Non-pigmented ciliary epithelial cell (primary cell): ENCODE measurements at places on chromosomes 11 and 22.

- no peak for DNase-seq
Measured at GRCh38 chr11:12905435-12905834, 103.7 kb upstream of the RASSF10 start.

DNA sequence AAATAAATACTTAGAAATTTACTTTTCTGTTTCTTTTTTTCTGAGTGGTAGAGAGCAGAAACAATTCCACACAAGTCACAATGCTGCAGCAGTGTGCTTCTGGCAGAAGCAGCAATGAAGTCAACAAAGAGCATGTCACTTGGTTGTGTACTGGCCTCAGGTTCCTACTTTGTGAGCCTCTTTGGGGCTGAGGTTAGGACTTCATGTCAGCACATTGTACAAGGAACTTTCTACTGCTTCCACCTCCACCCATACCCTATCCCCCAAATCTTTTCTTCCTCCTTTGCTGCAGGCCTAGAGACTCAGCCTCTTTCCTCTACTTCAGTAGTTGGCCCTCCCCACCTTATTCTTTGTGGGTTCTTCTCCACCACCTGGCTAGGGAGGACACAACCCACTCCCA, 252.7 kb upstream of the PITPNB start:
- DNase-seq, result no peak

DNA sequence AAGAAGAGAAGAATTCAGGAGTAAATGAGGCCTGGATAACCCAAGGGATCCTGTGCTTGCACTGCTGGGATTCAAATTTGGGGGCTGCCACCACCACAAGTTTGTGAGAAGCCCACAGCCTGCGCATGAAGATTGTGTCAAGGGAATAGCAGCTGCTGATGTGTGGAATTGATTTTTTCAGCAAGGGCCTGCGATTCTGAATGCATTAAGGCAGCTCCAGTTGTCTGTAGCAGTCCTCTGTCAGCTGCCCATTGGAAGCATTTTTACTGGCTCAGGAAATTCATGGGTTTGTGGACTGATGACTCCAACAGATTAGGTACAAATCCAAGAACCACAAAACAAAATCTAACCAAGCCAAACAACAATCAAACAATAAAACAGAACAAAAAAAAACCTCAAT, 14.0 kb downstream of the ARVCF start:
- DNase-seq, result no peak

DNA sequence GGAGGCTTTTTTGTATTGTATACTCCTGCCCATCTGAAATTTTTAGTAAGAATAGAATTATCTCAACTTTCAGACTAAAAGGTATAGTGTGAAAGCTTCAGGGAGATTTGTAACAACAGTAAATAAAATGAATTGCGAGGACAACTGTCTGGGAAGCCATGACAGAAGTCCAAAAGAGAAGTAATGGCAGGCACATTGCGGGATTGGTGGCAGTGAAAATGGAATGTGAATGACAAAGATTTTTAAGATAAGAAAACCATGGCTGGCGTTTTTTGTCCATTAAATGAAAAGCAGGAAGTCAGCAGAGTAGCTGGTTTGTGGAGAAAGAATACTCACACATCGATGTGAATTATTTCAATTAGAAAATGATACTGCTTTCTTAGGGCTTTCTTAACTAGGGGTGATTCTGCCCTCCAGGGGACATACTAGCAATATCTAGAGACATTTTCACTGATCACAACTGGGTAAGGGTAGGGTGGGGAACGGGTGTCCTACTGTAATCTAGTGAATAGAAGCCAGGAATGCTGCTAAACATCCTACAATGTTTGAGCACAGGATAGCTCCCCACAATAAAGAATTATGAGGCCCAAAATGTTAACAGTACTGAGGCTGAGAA, 1.6 kb downstream of the NPAT start:
- no peak for DNase-seq

DNA sequence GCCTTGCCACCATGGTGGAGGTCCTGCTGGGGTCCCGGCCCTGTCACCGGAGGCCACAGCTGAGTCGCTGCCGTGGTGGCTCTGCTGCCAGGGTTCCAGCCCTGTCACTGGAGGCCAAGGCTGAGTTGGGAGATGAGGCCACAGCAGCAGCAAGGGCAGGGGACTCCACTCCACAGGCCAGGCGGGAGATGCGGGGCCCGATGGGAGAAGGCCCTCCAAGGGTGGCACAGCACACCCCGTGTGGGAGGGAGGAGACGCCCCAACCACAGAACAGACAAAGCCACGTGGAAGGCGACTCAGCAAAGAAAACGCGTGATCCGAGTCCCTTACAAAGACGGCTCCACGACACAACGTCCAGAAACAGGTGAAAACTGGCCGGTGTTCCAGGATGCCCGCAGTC, 159.3 kb downstream of the BRD1 start:
- no peak for DNase-seq

DNA sequence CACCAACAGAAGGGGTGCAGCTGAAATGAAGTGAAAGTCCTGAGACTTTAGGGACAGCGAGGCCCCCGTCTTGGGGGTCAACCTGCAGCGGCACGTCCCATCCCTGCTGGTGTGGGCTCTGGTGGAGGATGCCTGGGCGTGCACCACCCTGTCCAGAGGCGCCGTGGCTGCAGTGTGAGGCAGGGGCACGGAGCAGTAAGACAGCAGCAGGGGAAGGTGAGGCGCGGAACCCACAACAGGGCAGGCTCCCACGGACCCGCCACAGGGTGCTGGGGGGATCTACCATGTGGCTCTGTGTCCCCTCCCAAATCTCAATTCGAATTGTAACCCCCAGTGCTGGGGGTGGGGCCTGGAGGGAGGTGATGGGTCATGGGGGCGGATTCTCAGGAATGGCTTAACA, 158.6 kb downstream of the SHANK2 start:
- no peak for DNase-seq

DNA sequence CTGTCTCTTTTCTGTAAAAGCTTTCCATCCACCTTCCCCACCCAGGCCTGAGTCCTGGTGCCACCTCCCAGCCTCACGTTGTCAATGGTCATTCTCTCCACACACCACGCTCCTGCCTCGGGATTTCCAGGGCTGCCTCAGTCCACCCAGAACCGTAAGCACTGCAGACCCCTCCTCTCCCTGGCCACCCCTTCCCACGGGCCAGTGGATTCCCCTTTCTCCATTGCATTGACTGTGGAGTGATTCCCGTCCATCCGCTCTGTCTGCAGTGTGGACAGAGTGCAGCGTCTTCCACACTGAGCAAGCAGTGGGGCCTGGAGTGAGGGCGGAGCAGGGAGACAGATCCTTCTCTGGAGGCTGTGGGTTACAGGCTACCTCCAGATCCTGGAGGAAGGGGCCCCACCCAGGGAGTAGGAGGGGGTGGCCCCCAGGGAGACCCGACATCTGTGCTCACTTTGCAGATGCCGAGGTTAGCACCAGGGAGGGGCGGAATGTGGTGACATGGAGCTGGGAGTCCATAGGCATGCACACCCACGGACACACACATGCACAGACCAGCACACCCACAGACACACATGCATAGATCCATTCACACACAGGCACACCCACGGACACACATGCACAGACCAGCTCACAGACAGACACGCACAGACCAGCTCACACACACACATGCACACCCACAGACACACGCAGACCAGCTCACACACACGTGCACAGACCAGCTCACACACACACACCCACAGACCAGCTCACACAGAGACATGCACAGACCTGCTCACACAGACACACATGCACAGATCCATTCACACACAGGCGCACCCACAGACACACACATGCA, 109.6 kb upstream of the B3GAT1 start:
- DNase-seq, result no peak

DNA sequence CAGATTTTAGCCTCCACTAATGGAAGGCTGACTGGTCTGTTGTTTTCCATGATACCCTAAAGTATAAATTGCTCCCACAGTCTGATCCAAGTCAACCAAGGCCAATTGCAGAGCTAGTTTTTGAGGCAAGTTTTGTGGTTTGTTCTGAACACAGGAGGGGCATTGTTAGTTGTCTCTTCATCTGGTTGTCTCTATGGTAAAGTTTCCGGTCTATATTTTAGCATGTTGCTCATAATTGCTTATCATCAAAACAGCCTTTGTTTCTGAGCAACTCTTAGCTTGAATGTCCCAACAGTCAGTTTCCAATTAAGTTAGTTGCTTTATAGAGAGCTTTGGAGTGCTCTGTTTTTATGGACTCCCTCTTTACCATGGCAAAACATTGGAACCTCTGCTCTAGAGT, 217.6 kb upstream of the CARD18 start:
- DNase-seq, result no peak

DNA sequence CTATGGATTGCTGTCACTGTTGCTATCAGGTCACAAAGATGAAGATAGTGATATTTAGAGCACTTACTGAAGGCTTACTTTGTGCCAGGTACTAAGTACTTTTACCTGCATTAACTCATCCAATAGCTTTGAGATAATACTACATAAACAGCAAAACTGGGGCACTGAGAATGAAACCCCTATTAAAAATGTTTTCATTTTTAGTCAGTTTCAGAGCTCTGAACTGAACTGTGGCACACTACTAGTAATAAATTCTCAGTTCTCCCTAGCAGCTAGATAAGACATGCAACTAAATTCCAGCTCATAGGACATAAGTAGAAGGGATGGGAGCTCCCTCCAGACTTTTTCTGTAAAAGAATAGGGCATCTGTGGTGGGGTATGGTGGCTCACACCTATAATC, 24.0 kb downstream of the ARFGAP3 start:
- no peak for DNase-seq

- DNase-seq, result no peak
Measured at GRCh38 chr11:46253258-46254132, 24.0 kb upstream of the CREB3L1 start.

DNA sequence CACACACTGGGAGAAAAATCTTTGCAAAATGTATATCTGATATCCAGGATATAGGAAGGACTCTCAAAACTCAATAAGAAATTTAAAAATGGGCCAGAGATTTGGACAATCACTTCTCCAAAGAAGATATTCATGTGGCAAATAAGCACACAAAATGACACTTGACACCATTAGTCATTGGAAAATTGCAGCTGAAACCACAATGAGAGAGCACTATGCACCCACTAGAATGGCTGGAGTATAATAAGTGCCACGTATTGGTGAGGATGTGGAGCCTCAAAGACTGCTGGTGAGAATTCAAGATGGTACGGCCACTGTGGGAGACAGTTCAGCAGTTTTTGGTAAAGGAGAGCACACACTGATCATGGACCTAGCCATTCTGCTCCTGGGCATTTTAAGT, 12.8 kb upstream of the OSBPL5 start:
- DNase-seq, result no peak

DNA sequence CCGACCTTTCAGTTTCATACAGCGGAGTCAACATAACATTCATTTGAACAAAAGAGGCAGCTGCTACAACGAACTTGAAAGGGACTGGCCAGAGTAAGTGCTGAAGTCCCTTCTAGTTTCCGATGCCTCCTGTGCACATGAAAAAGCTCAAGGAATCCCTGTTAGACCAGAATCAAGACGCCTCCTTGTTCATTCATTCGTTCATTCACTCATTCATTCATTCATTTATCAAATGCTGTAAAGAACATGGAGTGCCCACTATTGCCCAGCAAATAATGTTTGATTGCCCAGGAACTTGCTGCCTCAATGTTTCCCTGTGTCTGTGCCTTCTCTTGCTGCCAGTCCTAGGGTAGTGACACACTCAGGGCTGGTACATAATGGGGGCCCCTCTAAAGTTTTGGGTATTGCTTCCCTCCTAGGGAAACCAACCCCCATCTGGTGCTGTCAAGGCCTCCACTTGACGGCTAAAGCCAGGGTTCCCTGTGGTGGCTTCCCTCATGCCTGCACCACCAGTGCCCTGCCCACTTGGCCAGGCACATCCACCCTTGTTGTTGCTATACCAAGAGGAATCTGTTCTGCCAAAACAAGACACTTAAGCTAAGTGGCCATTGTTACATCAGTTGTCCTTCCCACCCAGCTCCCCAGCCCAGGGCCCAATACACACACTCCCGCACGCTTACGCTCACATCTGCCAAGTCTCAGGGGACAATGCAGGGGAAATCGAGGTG, 3.8 kb downstream of the TMPRSS13 start:
- DNase-seq, result no peak

- DNase-seq, result no peak
Measured at GRCh38 chr22:42208362-42208761, 62.1 kb downstream of the TCF20 start.

DNA sequence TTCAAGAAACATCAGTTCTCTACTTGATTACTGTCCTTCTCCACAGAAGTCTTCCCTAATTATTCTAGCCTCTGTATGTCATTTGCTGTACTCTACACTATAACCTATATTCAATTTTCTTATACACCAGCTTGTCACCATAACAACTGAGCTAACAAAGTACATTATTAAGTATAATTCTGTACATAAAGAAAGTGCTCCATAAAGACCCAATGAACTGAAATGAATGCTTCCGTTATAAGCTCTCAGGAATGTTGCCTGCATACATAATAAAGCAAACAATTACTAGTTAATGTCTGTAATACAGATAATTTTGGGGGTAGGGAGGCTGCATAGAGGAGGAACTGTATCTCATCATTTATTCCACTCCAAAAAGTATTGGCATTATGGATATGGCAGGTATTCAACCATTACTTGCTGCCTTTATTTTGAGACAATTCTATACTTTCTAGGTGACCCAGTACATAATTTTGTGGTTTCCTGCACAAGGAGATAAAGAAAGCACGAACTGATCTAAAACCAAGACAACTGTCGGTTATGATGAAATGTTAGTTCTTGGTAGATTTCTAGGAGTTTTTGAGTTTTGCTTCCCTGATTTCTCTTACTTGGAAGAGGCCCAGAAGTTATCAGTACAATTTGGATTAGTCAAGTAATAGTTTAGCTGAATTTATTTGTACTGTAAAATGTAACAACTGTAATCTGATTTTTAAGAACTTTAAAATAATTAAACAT, 202.5 kb downstream of the SBF2 start:
- DNase-seq, result peak; percentile 14

DNA sequence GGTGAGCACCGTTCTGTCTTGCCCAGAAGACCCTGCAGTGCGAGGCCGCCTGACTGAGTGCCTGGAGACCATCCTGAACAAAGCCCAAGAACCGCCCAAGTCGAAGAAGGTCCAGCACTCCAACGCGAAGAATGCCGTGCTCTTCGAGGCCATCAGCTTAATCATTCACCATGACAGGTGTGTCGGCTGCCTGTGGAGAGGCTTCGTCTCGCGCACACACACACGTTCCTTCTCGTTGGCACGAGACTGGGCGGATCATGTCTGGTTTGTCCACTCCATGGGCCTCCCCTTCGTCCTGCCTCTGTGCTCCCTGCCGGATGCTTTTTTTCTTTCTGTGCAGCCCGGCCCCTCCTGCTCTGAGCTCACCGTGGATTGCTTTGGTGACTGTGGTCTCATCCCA, 51.1 kb downstream of the MUC6 start:
- no peak for DNase-seq

- no peak for DNase-seq
Measured at GRCh38 chr22:46827136-46827780, 64.8 kb downstream of the TBC1D22A start.

GRCh38 chr22:37427135-37427710, at the start of gene ELFN2:
Gene ELFN2 (minus strand): TSS chr22:37427479. CDS start chr22:37375534, 51,945 bp downstream.
- DNase-seq, result no peak

GRCh38 chr11:116787436-116787785, 412 bp downstream of the ZPR1 start:
- DNase-seq, result no peak
